ENCODE measurements at places on chromosomes 2 and 18.

- DNase-seq: no peak
Observed at GRCh38 chr2:241777170-241777685, 606 bp downstream of the GAL3ST2 start.

GRCh38 chr2:126765395-126765794, 109.4 kb downstream of the GYPC start:
- DNase-seq: no peak

DNA sequence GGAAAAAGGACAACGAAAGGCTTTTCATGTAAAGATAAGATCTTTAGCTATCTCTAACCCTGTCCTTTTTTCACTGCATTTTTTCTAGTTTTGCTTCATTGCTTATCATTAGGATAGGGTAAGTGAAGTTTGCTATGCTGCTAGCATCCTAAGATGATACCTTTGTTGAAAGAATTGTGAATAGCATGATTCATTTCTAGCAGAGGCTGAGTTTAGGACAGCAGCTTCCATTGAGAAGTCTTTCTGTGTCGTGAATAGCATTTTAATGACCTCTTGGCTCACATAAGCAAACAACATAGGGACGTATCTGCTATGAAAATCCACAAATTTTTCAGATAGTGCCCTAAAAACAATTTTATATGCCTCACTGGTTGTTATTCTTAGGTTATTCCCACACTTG, 36.4 kb upstream of the GAREM2 start:
- DNase-seq: no peak

DNA sequence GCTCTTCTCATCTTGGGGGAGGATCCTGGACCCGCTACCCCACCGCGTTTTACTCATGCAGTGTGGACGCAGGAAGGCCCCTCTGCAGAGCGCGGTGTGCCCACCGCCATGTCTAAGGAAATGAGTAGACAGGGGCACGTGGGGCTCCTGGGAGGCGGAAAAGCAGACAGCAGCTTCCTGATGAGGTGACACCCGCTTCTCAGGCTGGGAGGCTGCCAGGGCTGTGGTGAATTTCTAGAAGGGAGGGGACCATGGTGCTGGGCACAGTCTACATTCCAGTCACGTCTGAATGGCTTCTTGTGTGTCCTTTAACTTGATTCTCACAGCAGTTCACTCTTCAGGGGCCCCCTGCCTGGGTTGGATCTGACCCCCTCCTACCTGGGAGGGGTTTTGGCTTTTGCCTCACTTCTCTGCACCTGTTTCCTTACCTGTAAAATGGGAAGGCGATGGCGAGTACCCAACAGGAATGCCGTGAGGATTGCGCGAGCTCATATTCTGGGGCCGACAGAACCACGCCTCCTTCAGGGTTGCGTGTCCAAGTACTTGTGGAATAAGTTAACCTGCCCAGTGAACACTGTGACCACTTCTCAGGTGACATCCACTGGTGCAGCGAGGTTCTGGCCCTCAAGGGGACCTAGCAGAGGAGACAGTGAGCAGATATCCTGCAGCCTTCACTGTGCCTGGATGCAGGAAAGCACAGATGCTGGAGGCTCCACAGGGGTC, 32.3 kb upstream of the MBP start:
- no peak for DNase-seq

- DNase-seq: no peak
Observed at GRCh38 chr2:235347691-235348090, 146.2 kb upstream of the AGAP1 start.

GRCh38 chr18:57931038-57931437, 113.0 kb upstream of the NEDD4L start:
- no peak for DNase-seq

GRCh38 chr2:9163306-9164111, 43.1 kb upstream of the ASAP2 start:
- no peak for DNase-seq

GRCh38 chr18:48328473-48329210, 80.5 kb downstream of the ZBTB7C start:
- DNase-seq: no peak

- DNase-seq: peak; percentile 53
Observed at GRCh38 chr2:73823916-73824523, 4.7 kb upstream of the STAMBP start.

- DNase-seq: no peak
Observed at GRCh38 chr18:21598726-21599584, 1.5 kb downstream of the ESCO1 start.

GRCh38 chr2:23241121-23241520, 143.9 kb upstream of the KLHL29 start:
- DNase-seq: no peak

- DNase-seq: no peak
Observed at GRCh38 chr18:32815881-32816280, 43.1 kb upstream of the KLHL14 start.

DNA sequence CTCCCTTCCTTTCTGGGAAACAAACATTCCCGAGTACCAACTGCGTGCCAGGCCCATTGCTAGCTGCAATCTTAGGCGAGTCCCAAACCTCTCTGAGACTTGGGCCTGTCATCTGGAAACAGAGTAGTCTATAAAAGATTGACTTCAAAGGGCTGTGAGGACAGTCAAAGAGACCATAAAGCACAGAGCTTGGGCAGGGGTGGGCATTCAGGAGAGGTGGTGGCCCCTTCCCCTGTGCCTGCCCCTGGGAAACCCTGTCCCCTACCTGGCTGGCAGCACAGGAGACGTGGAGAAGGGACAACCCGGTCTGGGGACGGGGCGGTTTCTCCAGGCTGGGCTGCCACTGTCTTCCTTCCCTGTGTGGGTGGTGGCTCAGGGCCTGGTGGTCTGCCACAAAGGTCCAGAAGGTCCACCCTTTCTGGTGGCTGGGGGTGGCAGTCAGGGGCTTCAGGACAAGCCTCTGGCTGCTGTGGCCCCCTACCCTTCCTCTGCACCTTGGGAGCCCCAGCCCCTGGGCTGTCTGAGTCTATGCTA, 33.9 kb upstream of the FOSL2 start:
- DNase-seq: no peak

GRCh38 chr2:101427743-101428142, 40.4 kb upstream of the CREG2 start:
- DNase-seq: no peak

DNA sequence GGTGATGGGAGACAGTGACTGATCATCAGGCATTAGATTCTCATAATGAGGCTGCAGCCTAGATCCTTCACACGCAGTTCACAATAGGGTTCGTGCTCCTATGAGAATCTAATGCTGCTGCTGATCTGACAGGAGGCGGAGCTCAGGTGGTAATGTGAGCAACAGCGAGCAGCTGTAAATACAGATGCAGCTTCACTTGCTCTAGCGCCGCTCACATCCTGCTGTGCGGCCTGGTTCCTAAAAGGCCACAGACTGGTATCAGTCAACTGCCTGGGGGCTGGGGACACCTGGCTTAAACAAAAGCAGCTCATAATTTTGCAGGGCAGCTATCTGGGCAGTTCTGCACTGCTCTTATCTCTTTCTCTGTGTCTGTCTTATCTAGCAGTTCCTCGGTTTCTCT, 20.4 kb upstream of the CD226 start:
- DNase-seq: no peak

GRCh38 chr18:13835202-13835601, 11.3 kb downstream of the MC5R start:
- DNase-seq: no peak

DNA sequence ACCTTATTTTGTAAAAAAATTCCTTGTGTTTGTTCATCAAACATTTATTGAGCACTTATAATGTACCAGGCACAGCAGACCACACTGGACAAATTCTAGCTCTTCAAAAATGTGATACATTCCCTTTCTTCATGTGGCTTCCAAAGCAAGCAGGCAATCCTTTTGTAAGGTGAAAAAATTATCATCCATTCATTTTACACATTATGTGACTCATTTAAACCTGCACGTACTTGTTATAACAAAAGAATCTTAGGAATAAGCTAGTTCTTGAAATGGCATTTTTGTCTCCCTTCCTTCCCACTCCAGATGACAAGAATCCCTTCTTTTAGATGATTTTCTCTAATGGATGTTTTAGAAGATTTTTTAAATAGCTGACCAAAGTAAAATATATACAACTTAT, 104.6 kb downstream of the KLF7 start:
- no peak for DNase-seq

GRCh38 chr2:14756122-14756541, 123.6 kb downstream of the LRATD1 start:
- no peak for DNase-seq

DNA sequence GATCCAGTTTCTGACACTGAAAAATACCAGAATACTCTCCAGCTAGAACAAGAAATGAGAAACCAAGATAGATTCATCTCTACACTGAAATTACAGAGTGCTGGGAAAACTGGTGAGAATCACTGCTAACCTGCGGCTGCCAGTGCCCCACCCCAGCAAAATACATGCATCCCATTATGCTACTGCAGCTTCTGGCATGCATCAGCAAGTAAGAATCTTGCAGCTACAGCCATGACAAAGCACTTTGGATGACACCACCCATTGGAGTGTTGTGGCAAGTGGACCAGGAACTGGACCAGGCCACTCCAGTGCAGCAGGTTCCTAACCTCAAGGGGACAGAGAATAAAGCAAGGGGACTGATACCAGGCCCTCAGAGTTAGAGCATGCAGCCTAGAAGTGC, 378.8 kb upstream of the ETAA1 start:
- DNase-seq: no peak

DNA sequence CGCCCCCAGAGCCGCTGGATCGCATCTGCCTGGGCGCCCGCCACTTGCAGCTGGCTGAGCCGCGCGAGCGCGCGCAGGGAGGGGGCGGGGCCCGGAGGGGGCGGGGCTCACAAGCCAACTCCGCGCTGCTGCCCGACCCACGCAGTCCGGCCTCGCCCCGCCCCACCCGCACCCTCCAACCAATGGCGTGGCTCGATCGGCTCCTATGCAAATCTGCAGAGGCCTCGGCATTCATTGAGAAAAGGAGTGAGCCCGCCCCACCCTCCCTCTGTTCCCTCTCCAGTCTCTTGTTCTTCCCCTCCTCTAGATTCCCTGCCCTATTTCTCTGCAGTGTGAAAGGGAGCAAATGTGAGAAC, at the start of gene ALK:
ALK (minus strand) TSS at position 27 of the 356 bp plus-strand sequence. CDS start 927 bp downstream, outside the sequence.
- peak; percentile 70 for DNase-seq

GRCh38 chr2:6010163-6010562, 318.0 kb downstream of the SOX11 start:
- no peak for DNase-seq

DNA sequence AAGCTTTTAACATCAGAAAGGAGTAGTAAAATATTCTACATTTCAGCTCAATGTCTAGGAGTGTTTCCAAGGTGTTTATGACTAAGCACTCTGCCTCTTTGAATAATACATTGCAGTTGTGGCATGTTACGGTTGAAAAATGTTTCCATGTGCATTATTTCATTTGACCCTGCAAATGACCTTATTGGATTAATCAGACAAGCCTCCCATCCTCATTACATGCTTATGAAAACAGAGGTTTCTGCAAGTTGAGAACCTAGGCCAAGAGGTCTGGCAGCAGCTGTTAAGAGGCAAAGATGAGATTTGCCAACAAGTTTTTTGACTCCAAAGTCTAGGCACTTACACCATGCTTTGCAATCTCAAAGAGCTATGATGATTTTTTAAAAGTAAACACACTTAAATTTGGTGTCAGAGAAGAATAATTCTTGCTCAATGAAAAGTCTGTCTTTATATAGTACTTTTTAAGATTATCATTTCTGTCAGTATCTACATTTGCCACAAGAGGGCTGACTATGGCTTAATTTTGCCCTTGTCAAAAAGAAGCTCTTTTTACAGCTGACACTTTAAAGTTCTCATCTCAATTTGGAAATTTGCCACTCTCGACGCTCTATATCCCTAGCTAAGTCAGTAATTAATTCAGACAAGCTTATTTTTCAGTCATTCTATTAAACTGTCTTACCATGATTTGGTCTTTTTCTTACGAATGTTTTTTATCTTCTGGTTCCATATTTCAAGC, 260.6 kb downstream of the PAX3 start:
- no peak for DNase-seq

DNA sequence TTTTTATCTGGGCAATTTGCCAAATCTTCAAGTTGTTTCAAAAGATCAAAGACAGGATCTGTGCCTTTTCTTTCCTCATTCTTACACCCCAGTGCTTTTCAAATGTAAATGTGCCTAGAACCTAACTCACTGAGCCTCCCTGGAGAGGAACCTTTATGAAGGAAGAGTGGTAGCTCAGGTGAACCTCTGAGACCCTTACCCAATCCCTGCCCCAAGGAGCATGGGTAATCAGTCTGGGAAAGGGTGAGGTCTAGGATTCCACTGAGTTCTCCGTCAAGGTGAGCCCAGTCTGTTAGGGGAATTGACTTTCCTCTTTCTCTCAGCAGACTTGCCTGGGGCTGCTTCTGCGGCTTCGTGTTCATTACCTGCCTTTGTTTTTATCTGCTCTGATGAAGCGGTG, 88.1 kb upstream of the MAP4K4 start:
- no peak for DNase-seq

DNA sequence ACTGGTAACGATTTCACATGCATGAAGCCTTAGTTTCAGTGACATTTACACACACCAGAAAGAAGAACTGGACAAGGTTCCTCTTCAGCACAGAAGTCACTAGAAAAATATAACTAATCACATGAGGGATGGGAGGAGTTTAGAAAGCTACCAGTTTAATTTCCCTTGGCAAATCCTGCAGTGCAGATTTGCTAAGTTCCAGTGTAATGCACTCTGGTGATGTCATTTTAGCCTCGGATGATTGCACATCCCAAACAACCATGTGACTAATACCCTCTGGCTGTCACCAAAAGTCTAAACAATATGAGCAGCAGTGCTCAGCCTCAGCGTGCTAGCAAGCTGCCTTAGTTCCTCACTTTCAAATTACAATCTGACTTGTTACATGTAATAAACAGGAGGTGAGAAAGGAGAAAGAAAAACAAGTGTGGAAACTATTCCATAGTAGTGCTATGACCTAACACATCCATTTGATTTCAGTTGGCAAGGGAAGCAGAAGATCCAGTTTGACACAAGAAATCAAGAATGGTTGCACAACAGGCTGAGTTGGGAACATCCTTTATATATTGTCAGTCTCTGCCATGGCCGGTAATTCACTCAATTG, 35.3 kb upstream of the PPP1CB start:
- DNase-seq: peak; percentile 66

DNA sequence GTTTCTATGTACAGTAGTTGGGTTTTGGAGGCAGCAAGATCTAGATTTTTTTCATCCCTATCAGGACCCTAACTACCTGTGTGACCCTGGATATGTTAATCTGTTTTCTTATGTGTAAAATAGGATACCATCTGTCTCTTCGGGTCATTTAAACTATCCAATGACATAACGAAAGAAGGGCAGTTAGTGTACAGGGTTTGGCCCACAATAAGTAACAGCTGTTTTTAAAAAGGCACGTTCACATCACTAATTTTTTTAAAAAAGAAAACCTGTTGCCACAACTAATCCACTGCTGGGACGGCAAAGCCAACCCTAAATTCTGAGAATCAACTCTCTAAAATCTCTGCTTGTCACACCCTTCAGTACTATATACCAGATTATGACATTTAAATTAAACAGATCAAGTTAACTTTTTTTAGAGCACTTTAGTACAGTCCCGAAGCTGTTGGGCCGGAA, 869 bp downstream of the USP40 start:
- DNase-seq: no peak
